Stimulated activated CD8-positive, alpha-beta memory T cell treated with anti-CD3 and anti-CD28 coated beads, Interleukin-7, amount 100 ng/mL, for 1 hour (primary cell): ENCODE measurements at places on chromosomes 16 and 17.

GRCh38 chr17:2937331-2938003 is 125.9 kb downstream of the OR1D5 start:
- DNase-seq, result no peak

GRCh38 chr16:72854267-72854959 is 193.5 kb downstream of the ZFHX3 start:
- DNase-seq, result no peak

DNA sequence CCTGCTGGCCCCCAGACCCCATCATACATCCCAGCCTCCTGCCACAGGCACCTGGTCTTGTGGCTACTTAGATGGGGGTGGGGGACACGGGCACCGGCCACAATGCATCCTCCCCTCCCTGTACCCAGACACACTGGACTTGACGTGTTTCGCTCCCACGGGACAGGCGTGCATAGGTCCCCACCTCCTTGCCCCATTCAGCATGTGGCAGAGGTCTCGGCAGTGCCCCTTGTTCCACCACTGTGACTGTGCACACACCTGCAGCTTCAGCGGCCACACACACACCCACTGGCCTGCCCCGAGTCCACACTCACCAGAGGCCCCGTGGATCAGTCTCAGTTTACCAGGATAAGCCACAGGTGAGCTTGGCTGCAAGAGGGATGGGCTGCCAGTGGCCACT is 109.6 kb downstream of the ENGASE start:
- DNase-seq, result no peak

- DNase-seq, result no peak
These were observed 46.8 kb upstream of the DNAH9 start for GRCh38 chr17:11551442-11551841.

- DNase-seq, result no peak
These were observed 7.3 kb downstream of the SPATA2L start for GRCh38 chr16:89693931-89694783.

GRCh38 chr16:86854058-86854621 is 275.8 kb downstream of the FOXL1 start:
- DNase-seq, result no peak

- no peak for DNase-seq
These were observed 203.5 kb downstream of the CBLN1 start for GRCh38 chr16:49078104-49078503.

- no peak for DNase-seq
These were observed 507 bp downstream of the DYNLRB2 start for GRCh38 chr16:80541306-80541694.

DNA sequence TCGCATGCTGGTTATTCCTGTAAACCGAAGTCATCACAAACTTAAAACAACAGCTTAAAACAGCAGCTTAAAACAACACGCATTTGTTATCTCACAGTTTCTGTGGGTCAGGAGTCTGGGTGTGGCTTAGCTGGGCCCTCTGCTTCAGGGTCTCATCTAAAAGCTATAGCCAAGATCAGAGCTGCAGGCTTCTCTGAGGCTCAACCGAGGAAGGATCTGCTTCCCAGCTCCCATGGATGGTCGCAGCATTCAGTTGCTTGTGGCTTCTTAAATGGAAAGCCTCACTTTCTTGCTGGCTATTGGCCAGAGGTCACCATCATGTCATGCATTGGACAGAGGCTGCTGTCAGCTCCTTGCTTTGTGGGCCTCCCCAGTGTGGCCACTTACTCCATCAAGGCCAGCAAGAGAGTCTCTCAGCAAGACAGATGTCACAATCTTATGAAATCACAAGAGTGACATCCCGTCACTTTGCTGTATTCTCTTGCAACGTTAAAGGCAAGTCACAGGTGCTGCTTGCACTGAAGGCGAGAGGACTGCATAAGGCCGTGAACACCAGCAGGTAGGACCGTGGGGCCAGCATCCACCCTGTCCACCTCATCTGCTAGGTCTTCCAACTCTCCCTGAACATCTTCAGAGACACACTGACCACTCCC is 117.9 kb upstream of the TNRC6C start:
- no peak for DNase-seq

DNA sequence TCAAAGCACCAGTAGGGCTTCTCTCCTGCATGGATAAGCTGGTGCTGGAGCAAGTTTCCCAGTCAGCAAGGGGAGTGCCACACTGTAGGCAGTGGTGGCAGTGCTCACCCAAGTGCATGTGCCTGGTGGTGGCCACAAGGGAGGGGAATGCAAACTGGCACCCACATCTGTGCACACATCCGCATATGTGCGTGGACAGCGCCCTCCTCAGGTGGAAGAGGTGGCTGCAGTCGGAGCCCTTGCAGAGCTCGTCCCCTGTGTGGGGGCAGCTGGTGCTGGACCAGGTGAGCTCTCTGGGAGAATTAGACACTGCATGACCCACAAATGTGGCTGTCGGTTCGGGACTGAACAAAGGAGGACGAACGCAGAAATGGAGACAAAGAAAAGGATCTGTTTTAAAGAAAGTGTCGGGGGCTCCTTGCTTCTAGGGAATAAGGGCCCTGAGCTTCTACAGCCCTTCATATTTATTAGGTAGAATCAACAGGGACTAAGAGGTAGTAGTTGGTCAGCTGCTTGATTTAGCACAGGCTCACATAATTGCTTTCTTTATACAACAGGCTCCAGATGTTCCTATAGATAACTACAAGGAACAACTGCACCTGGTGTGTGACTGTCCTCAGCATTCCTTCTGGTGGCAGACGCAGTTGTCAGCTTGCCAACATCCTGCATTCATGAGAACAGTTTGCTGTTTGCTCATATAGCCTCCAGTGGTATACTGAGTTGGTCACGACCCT is 5.3 kb upstream of the ZNF689 start:
- peak; percentile 24 for DNase-seq

GRCh38 chr17:6494239-6494941 is 50.1 kb downstream of the PIMREG start:
- no peak for DNase-seq

GRCh38 chr17:82021900-82022309 is 773 bp downstream of the CENPX start:
- no peak for DNase-seq

GRCh38 chr17:33778505-33779233 is 476.4 kb upstream of the CCL2 start:
- DNase-seq, result no peak

DNA sequence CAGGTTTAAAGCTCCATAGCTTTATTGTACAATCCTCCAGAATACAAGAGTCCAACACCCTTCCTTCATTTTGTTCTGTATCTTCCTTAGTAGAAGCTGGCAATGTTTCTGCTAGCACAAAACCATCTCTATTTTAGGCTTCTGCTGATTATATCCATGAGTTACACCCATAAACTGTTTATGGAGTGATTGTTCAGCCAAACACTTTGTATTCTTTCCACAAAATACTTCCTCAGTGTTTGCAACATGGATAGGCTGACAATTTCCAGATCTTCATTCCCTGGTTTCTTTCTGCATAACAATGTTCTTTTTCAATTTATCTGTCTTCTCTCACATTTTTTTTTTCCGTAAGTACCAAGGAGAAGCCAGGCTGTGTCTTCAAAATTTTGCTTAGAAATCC is 839.9 kb upstream of the CDH8 start:
- no peak for DNase-seq

DNA sequence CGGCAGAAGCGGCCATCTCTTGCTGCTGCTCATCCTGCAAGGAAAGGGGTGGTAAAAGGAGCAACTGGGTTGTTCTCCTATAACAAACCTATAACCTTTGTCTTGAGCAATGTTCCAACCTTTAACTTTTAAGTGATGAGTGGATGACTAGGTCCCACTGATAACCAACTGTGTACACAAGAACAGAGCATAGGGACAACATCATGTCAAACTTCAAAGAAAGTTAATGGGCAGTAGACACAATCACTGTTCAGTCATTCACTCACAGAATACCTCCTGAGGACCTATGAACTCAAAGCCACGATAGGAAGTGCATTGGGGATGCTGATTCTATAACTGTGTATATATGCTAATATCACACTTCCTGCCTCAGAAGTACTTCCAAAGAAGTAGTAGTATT is 21.6 kb downstream of the CFAP97D1 start:
- no peak for DNase-seq

DNA sequence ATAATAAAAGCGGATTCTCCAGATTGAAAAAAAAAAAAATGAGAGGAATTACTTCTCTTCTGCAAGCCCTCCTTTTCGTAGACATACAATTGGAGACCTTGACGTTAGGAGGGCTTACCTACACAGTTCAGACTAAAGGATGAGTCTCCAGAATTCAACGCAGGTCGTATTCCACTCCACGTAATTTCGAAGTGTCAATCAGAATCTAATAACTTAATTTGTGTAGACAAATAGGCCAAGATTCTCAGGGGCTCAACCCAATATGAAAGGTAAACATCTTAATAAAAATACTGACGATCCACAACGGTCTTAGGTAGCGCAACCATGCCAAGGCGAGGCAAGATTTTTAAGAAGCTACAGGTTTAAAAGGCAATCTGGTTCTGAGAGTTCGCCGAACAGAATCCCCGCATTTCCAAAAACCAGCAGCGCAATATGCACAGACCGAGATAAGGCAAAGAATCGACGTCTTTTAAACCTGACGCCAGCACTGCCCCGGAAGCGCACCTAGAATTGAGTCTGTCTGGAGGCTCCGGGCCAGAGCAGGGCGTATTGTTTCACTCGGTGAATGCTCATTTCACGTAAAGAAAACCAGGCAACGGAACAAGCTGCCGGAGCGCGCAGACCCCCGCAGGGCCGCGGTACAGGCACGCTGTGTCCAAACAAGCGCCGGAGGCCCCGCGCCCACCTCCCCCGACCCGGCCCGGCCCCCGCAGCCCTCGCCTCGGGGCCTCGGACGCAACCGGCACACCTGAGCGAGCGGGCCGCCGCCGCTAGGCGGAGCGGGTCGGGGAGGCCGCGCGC is 623 bp downstream of the MBTPS1 start:
- peak; percentile 26 for DNase-seq

GRCh38 chr17:42202696-42203095 is 8.4 kb upstream of the GHDC start:
- DNase-seq, result no peak

DNA sequence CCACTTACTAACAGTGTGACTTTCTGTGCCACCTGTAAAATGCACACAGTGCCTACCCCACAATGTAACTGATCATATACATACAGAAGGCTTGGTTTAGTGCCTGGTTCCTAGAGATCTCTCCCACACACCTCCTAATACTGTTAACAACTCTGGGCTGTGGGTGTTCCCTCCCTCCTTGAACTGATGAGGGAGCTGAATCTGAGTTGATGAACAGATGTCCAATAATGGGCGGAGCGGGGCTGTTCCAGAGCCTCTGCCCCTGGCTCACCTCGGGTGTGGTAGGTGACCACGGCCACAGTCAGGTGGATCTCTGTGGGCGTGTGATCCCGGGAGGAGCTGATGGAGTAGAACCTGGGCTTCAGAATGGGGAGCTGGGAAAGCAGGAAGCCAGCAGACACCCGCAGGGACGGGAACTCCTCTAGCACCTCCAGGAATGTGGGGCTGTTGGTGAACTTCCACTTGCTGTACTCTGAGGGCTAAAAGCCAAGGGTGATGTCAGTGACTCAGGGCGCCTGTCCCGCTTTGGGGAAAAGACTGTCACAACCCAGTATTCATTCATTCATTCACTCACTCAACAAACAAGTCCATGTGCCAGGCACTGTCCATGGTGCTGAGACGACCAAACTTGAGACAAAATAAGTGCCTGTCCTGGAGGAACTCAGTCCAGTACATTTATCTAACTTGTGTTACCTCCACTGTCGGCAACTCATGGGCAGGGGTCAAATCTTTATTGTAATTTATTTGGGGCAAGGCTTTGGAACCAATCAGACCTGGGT is 37.6 kb downstream of the NOS2 start:
- no peak for DNase-seq

GRCh38 chr16:67734731-67735201 is 15.7 kb upstream of the GFOD2 start:
- DNase-seq, result no peak

GRCh38 chr16:57240851-57241250 is 4.2 kb upstream of the ARL2BP start:
- no peak for DNase-seq

DNA sequence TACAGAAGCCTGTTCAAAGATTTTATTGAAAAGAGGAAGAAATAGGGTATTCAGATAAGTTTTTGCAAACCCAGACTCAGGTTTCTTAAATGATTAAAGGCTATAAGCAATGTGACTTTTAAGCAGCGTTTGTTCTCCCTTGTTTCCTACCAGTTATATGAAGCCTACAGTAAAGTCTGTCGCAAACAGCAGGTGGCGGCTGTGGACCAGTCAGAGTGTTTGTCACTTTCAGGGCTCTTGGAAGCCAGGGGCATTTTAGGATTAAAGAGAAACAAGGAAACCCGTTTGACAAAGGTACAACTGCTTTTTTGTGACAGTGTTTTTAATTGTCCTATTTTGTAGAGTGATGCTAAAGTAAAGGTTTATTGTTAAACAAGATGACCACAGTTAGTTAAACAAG is 7.7 kb upstream of the RARA start:
- DNase-seq, result no peak

- no peak for DNase-seq
These were observed 2.5 kb downstream of the ITGA3 start for GRCh38 chr17:50058296-50058953.

DNA sequence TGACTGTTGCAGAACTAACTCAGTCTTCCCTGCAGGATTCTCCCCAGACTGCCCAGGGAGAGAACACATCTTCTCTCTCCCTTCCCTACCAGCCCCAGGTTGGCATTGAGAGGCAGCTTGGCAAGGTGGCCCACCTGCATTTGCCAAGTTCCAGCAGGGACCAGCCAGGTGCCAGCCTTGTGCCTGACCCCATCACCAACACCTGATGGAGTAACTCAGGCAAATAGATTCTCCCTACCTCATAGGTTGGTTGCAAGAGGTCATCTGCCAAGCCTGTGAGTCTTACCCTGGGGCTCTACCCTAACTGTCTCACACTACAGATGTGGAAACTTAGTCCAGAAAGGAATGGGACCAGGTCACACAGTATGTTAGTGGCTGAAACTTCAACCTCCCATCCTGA is 20.4 kb downstream of the BEAN1 start:
- no peak for DNase-seq

DNA sequence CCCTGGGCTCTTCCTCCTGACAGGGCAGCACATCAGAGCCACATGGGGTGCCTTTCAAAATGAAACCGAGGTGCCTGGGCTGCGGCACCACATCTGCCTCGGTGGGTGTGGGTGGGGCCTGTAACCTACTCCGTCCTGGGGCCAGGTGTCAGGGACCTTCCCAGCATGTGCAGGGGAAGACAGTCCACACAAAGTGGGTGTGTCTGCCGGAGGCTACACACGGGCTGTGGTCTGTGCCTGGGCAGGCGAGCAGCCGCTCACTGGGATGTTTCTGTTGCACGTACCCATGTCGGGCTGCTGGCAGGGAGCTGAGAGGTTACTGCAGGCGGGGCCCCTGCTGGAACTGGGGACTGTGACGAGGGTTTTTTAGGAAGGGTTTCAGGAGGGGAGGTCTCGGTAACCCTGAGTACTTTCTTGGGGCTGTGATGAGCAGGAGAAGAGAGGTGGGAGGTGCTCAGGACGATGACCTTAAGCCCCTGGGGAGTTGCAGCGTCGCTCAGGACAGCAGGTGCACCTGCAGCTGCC is 351.2 kb downstream of the SEC14L1 start:
- no peak for DNase-seq
